Sigmoid colon (tissue), 7 donors: ENCODE measurements at places on chromosomes 4 and X. TPM values are rescaled to one million over a fixed set of nuclear protein-coding genes. Genes with fewer than 3 reads are reported as not detected.

The CNOT6L gene
- 19.4 TPM for total RNA-seq

The SLC10A7 gene
- 4.8 TPM for total RNA-seq

The MAGEA8 gene
- not detected for total RNA-seq

The GABRA4 gene
- total RNA-seq, result 0.36 TPM

The GAGE12F gene
- total RNA-seq, result not detected

The CLIC2 gene
- total RNA-seq, result 7.5 TPM

The PITX2 gene
- not detected for total RNA-seq

The DRD5 gene
- not detected for total RNA-seq

The CENPI gene
- 3.0 TPM for total RNA-seq

The GASK1B gene
- total RNA-seq, result 59.5 TPM

The ADGRL3 gene
- total RNA-seq, result 11.9 TPM

The AWAT2 gene
- not detected for total RNA-seq

The LETM1 gene
- 17.1 TPM for total RNA-seq

The MAGEE1 gene
- total RNA-seq, result 2.5 TPM

The HAUS7 gene
- total RNA-seq, result 27.0 TPM

The ALB gene
- total RNA-seq, result not detected

The IL1RAPL2 gene
- total RNA-seq, result 1.1 TPM

The HMX1 gene
- total RNA-seq, result 1.7 TPM

The RIPPLY1 gene
- not detected for total RNA-seq

The CT55 gene
- total RNA-seq, result not detected

The CT45A3 gene
- not detected for total RNA-seq

The SMIM10 gene
- 11.3 TPM for total RNA-seq

The PAGE5 gene
- total RNA-seq, result not detected

The TKTL2 gene
- total RNA-seq, result not detected

The PAPSS1 gene
- total RNA-seq, result 25.5 TPM

The ATP6AP1 gene
- 16.5 TPM for total RNA-seq

The ETDB gene
- total RNA-seq, result not detected

The TAF7L gene
- 0.54 TPM for total RNA-seq

The NSG1 gene
- total RNA-seq, result 4.4 TPM

The GAGE12J gene
- not detected for total RNA-seq

The TCEAL6 gene
- not detected for total RNA-seq

The CCNA2 gene
- 2.1 TPM for total RNA-seq

The MGARP gene
- 0.68 TPM for total RNA-seq

The FAM9C gene
- not detected for total RNA-seq

The CT45A10 gene
- total RNA-seq, result not detected

The USP17L11 gene
- total RNA-seq, result not detected

The FHIP1A gene
- total RNA-seq, result 2.2 TPM

The TMPRSS11A gene
- not detected for total RNA-seq

The RBM46 gene
- 2.1 TPM for total RNA-seq

The SMARCA1 gene
- total RNA-seq, result 45.3 TPM

The FDCSP gene
- total RNA-seq, result 1.1 TPM

The TRPC3 gene
- 0.33 TPM for total RNA-seq

The HSFX4 gene
- not detected for total RNA-seq

The PLP2 gene
- 52.1 TPM for total RNA-seq

The DCAF12L2 gene
- 0.55 TPM for total RNA-seq

The CNGA2 gene
- not detected for total RNA-seq

The DCAF4L1 gene
- 0.14 TPM for total RNA-seq

The GAGE13 gene
- not detected for total RNA-seq

The SERPINA7 gene
- total RNA-seq, result not detected

The PAK3 gene
- 1.4 TPM for total RNA-seq

The HTATSF1 gene
- 55.3 TPM for total RNA-seq

The AKAP4 gene
- total RNA-seq, result not detected

The NEUROG2 gene
- not detected for total RNA-seq
